GM18507 (cell line): ENCODE measurements at places on chromosomes 11 and 22.

- no peak for DNase-seq
Measured at GRCh38 chr11:12547953-12548650, 126.1 kb upstream of the TEAD1 start.

- DNase-seq: no peak
Measured at GRCh38 chr11:78993802-78994430, 419.3 kb upstream of the NARS2 start.

GRCh38 chr11:15655552-15655951 lies 540.8 kb downstream of the INSC start:
- no peak for DNase-seq

- no peak for DNase-seq
Measured at GRCh38 chr11:117187799-117188481, 9.4 kb downstream of the SIDT2 start.

DNA sequence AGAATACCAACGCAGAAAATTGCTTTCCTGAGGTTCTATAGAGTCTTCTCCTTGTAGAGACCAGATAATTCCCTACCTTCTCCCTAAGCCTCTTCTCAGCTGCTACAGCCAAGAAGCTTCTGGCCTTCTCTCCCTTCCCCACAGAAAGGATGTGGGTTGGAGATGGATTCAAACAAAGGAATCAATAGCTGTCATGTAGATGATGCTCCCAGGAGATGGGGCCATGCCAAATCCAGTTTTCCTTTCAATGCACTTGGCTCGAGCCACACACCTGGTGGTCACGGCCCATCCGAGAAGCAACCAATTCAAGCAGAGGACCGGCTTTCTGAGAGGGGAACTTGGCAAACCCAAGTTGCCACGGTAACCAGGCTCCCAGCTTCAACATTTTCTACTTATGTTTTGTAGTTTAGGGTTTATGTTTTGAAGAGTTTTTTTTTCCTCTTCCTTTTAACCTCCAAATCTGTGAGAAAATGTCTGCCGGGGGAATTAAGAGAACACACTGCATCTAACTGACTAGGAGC lies 31.3 kb upstream of the OPCML start:
- no peak for DNase-seq

DNA sequence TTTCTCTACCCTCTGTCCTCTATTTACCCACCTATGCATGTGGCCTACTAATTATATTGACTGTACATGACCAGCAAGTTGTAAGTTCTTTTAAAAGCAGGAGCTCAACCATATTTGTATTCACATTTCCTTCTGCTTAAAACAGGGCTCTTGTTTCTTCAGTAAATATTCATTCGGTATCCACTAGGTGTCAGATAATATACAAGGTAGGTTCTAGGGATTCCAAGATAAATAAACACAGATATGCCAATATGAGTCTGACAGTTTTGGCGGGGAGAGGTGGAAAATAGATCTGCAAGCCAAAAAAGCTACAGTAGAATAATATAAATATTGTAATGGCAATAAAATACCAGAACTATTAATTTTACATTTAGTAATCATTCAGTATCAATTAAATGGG lies 15.3 kb upstream of the RAB30 start:
- DNase-seq: no peak

- DNase-seq: no peak
Measured at GRCh38 chr22:48712558-48713271, 1115.0 kb downstream of the BRD1 start.
